ENCODE measurements at places on chromosomes 6 and 20. TPM values are rescaled to one million over a fixed set of nuclear protein-coding genes. Genes with fewer than 3 reads are reported as not detected.

Gene RWDD2A
- total RNA-seq: 5.0 TPM

Gene CDC5L
- total RNA-seq: 27.2 TPM

Gene EYS
- total RNA-seq: 0.09 TPM

Gene BPIFB4
- total RNA-seq: not detected

Gene ULBP2
- 3.3 TPM for total RNA-seq

Gene CGA
- total RNA-seq: not detected

Gene PLEKHG1
- 3.7 TPM for total RNA-seq

Gene LGSN
- total RNA-seq: not detected

Gene SLC17A4
- total RNA-seq: not detected

Gene PTCRA
- total RNA-seq: not detected

Gene PHF10
- total RNA-seq: 18.9 TPM

Gene C6orf15
- not detected for total RNA-seq

Gene SPTLC3
- total RNA-seq: 6.8 TPM

Gene CDH26
- total RNA-seq: not detected

Gene SLC22A23
- 7.8 TPM for total RNA-seq

Gene HLA-DQA1
- total RNA-seq: not detected

Gene PTK7
- 44.6 TPM for total RNA-seq

Gene IPCEF1
- 1.3 TPM for total RNA-seq

Gene CDSN
- total RNA-seq: not detected

Gene LZTS3
- total RNA-seq: 3.6 TPM

Gene BPIFB1
- not detected for total RNA-seq
